Islet precursor cell (in vitro differentiated cells): ENCODE measurements at places on chromosomes 1 and 21.

- DNase-seq, result peak; percentile 92
These were observed 73.3 kb upstream of the SLC44A3 start for GRCh38 chr1:94746635-94747525.

DNA sequence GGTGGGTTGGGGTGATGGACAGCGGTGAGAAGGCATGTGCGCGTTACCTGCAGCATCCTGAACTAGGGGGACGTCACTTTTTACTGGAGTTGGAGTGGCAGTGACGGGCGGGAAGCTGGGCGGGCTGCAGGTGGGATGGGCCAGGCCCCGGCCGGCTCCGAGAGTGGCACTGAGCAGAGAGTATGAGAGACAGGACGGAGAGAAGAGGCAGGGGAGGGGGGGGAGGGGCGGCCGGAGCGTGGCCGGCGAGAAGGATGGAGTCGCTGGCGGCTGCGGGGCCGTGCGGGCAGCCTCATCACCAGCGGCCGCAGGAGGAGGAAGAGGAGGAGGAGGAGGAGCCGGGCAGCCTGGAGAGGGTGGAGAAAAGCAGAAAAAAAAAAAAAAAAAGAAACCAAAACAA lies 154.5 kb downstream of the CASZ1 start:
- no peak for DNase-seq

- peak; percentile 92 for DNase-seq
These were observed at the start of gene NUDT17 for GRCh38 chr1:145845514-145846161. NUDT17 (plus strand) TSS chr1:145845630; CDS start chr1:145845641, 11 bp downstream.

DNA sequence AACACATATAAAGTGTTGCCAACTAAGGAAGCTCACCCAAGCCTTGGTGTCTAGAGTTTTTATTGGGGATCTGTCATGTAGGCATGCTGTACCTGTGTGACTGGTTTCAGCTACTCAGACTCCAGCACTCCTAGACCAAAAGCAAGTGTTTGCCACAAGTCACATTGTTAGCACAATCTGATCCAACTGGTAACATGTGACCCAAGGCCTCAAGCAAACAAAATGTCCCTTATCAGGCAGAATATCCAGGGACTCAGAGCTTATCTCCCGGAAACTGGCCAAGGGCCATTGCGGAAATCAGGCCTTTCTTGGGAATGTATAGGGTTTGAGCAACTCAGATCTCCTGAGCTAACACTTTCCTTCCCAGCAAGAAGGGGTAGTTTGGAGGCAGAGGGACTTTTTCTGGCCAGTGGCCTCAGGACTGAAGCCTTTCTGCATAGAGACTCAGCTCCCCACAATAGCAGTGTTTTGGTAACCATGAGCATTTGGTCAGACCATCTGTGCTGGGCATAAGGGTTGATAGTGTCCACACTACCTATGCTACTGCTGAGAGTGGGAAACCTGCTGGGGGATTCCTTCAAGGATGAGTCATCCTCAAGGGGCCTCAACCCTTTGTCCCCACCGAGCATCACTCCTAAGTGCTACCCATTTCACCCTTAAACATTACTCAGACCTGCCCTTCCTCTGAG lies 29.6 kb downstream of the NHLH2 start:
- DNase-seq, result no peak

- DNase-seq, result no peak
These were observed 43.1 kb downstream of the PCNX2 start for GRCh38 chr1:233252441-233252840.

DNA sequence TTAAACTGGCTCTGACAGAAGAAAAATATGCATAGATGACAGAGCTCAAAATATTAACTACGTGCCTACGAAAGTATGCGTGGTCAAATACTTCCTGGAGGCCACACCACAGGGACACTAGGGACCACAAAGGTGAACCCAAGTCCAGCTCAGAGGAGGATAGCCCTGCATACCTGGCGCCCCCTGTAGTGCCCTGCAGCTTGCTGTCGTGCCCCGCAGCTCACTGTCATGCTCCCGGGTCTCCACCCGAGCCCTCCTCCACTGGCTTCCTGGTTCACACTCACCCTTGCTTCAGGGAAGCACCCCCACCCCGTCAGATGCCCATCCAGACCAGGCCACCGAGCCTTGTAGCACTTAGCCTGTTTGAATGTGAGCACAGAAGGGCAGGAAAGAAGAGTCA lies 16.7 kb upstream of the NADK start:
- DNase-seq, result no peak

- DNase-seq, result no peak
These were observed 90.7 kb downstream of the ST6GALNAC5 start for GRCh38 chr1:76957961-76958360.
